ENCODE measurements at places on chromosomes 4 and X.

GRCh38 chr4:130336585-130337217, 1240.7 kb downstream of the C4orf33 start:
- DNase-seq, result peak; percentile 27

GRCh38 chrX:55731826-55732225, 14.3 kb downstream of the RRAGB start:
- DNase-seq, result no peak

GRCh38 chrX:16633754-16634153, 16.2 kb upstream of the S100G start:
- no peak for DNase-seq

GRCh38 chrX:33434256-33435092, 223.1 kb upstream of the DMD start:
- DNase-seq, result peak; percentile 52

- no peak for DNase-seq
Measured at GRCh38 chr4:43341741-43342140, 449.2 kb downstream of the GRXCR1 start.

GRCh38 chrX:108641589-108642272, 94.6 kb downstream of the IRS4 start:
- no peak for DNase-seq

- DNase-seq, result no peak
Measured at GRCh38 chr4:168045354-168045753, 47.0 kb upstream of the ANXA10 start.

- no peak for DNase-seq
Measured at GRCh38 chr4:82799006-82799881, 648 bp upstream of the SCD5 start.

- peak; percentile 26 for DNase-seq
Measured at GRCh38 chr4:34492414-34492813, 1751.9 kb downstream of the ARAP2 start.

- DNase-seq, result no peak
Measured at GRCh38 chr4:151420250-151420807, 11.4 kb downstream of the FHIP1A start.

DNA sequence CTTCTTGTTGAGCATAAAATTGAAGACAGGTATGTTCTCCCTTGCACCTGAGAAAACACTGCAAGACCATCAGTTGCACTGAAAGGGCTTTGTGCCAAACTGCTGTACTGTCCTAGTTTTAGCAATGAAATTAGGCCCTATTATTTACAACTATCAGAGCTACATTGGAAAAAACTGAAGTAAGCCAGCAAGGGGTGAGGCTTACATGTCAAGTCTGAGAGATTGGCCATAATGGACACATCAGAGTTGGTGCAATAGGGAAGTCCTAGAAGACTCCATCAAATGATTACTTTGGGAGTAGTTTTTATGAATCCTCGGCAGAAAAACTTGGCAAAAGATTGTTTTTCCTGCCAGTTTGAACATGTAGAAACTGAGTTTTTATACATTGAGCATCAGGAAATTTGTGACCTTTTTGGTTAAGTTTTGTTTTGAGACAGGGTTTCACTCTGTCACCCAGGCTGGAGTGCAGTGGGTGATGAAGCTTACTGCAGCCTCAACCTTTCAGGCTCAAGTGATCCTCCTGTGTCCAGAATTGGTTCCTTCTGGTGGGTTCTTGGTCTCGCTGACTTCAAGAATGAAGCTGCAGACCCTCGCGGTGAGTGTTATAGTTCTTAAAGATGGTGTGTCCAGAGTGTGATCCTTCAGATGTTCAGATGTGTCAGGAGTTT, 160.1 kb upstream of the BANK1 start:
- DNase-seq, result no peak

All from NB4 (cell line).